ENCODE measurements at places on chromosomes 1 and 21.

- DNase-seq = no peak
Observed at GRCh38 chr1:95982711-95983110, 738.9 kb upstream of the PTBP2 start.

- DNase-seq = no peak
Observed at GRCh38 chr1:205374210-205375078, 17.7 kb upstream of the KLHDC8A start.

DNA sequence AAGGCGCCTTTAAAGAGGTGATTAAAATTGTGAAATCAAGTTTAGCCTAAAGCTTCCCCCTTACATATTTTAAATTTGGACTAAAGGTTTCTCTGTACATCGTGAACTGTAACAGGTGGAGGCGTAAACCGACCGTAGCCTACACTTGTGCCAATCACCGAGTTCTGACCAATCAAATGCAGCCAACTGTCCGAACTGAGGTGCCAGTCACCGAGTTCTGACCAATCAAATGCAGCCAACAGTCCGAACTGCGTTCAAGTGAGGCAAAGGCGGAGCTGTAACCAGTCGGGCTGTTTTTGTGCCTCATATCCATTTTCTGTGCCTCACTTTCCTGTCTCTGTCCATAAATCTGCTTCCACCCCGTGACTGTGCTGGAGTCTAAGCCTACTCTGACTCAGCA lies 7.4 kb downstream of the TFF1 start:
- no peak for DNase-seq

DNA sequence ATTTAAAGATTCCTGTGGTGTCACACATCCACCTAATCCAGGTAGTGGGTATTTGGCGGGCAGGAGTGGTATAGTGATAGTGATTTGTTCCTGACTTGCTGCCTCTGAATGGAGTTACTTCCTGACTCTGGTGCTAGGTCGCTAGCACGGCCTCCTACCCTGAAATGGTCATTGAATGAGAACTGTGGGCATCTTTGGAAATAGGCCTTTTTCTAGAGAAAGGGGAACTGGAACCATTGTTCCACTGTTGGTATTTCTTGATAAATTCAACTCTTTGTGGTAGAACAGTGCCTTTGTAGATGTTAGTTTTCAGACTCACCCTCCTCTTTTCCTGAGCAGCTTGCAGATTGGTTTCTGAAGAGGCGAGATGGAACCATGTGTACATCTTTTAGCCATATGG lies 1.5 kb downstream of the QSOX1 start:
- no peak for DNase-seq

DNA sequence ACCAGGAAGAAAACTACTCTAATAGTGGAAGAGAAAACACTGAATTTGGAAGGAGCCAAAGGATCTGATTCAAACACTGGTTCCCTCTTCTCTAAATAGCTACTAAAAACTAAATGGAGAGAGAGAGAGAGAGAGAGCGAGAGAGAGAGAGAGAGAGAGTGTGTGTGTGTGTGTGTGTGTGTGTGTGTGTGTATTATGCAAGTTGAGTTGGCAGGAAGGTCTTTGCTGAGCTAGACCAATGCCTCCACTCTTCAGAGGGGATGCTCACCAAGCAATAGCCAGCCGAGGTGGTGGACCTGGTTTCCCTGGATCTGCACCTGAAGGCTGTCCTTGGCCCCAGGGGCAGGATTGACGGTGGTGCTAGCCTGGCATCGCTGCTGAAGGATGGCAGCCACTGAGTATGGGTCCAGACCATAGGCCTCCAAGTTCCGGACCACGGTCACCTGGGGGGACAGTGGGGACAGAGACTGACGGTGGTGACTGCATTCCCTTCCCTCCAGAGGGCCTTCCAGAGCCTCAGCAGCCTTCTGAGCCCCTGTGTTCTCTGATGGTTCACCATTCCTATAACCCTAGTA lies 18.8 kb downstream of the EIF2D start:
- DNase-seq = no peak

GRCh38 chr1:198878566-198878965 lies 239.7 kb downstream of the PTPRC start:
- no peak for DNase-seq

DNA sequence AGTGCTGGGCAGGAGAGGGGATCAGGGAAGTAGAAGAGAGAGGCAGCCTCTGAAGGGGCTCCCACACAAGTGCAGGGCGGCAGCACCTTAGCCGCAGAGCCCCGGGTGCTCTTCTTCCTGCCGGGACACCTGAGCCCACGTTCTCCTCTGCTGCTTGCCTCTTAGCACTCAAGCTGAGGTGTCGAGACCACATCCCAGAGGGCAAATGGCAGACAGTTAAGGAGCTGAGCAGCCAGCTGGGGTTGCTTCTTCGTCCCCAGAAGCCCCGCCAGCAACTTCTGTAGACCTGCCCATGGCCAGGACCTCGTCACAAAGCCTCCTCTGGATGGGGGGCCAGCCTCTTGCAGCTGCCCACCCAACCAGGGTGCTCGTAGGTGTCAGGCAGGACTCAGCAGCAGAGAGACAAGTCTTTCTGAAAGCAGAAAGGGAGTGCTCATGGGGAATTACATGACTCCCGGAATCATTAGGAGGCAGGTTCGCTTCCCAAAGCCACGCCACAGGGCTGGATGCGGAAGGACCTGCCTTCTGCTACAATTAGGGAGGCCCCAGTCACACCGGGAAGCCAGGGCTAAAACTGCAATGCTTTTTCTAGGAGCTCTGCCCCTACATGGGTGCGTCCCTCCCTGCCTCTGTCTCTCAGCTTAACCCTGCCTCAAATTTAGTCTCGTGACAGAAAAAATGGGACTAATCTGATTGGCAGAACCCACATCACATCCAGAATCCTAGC lies 141.4 kb upstream of the RAB4A start:
- DNase-seq = no peak

- DNase-seq = no peak
Observed at GRCh38 chr21:39057121-39057520, 126.1 kb downstream of the PSMG1 start.

DNA sequence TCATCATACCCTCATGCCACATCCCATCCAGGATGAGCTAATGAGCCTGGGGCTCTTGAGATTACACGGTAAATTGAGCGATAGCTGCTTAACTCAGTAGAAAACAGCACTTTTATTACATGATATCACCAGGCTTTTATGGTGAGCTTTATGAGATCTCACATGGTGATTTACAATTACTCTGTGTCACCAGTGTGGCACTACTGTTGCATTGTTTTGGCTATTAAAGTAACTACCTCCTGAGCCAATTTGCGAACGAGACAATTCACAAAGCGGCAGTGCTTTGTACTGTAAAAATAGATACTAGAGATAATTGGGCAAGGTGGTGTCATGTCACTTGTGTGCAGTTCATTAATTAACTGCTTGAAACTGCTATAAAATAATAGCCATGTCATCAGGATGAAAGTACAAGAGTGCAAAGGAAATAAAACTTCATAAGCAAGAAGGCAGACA lies 767.7 kb upstream of the ADGRL2 start:
- DNase-seq = no peak

DNA sequence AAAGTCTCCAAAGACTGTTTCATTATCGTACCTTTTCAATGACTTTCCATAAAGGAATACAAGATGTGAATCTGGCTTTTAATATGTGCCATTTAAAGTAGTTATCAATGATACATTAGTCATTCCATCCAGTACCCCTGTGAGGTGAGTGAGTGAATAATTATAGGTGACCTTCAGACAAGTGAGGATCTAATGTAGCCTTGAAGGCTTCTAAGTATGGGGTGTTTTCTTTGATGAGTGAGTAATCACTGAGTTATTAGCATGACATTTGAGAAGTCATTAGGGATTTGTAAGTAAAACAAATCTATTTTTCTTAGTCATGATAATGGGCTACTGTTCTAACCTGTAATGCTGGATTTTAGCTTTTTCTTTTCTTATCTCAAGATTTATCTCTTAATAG lies 831.4 kb downstream of the ADGRL2 start:
- no peak for DNase-seq

GRCh38 chr1:53121319-53122172 lies 20.9 kb downstream of the SLC1A7 start:
- no peak for DNase-seq

DNA sequence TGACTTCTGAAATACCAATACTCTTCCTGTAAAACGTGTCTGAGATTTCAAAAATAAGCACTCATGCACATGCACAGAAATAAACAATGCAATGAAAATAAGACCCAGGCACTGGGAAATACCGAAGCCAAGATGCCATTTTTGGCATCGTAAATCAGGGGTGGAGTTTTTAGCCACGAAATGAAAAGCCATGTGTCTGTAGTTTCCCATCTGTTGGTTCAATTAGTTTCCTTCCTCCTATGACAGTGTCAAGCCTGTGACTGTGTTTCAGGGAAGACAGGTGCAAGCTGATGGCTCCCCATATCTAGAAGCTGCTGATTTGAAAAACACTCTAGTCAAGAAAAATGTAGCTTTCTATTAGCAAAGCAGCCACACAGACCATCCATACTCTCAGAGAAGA lies 480.4 kb upstream of the CAMK1G start:
- DNase-seq = no peak

DNA sequence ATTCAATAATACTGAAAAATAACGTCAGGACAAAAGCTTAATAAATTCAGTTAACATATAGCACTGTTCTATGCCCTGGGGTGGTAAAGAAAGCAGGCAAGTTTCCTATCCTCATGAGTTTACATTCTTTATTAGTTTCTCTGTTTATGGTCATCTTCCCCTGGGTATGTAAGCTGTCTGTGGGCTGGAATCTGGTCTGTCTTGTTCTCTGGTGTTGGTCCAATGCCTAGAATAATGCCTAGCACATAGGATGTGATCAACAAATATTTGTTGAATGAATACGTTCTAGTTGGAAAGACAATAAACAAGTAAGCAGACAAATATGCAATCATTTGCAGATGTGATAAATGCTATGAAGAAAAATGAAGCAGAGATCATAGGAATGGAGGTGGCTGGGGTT lies 7.2 kb upstream of the IGSF3 start:
- DNase-seq = no peak

DNA sequence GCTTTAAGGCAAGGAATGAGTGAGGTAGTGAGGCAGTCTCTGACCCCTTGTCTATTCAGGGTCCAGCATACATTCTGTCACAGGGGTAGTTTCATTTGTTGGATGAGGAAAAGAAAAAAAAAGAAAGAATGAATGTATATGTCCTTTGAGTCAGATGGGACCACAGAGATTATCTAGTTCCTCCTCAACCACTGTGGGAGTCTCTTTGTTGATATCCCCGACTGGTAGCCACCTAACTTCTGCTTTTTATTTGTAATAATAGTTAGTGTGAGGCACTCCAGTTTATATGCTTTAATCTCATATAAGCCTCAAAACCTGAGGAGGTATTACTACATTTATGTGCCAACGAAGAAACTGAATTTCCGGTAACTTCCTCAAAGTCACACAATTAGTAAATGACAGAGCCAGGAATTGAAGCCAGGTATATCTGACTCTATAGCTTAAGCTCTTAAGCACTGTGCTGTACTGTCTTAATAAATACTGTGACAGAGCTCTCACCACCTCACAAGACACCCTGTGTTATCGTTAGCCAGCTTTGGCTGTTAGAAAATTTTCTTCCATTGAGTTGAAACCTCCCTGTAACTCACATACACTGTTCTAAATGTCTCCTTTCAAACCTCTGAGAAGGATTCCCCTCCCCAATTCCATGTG lies 82.2 kb downstream of the MDM4 start:
- DNase-seq = no peak

DNA sequence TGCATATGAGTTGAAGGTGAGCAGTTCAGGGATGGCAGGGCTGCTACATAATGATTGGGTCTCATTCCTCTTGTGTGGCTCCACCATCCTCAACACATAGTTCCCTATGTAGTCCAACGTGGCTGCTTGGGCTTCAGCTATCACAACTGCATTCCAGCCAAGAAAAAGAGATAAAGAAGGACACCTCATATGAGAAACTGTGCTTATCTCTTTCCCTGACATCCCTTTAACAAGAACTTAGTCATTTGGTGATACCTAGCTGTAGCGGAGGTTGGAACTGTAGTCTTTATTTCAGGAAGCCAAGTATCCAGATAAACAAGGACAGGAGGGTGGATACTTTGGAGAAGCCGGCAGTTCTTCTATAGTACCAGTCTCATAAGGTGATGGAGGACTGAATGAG lies 42.7 kb upstream of the DNASE2B start:
- DNase-seq = no peak

DNA sequence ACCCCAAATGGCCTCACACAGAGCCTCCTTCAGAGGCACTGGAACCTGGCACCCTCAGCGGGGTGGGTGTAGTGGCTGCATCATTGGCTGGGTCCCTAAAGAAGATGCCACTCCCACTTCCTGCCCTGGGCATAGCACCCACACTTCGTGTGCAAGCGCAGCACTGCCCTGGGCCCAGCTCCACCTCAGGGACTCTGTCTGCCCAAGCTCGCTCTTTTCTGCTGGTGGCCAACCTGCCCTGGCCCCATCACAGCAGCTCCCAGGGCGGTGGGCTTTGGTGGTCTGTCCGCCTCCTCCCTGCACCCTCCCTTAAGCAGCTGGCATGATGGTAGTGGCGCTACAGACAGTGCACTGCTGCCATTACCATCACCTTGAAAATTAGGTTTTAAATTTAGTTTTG lies 829.3 kb upstream of the BRINP3 start:
- DNase-seq = no peak

- DNase-seq = no peak
Observed at GRCh38 chr1:33872275-33872674, 8.4 kb downstream of the HMGB4 start.

GRCh38 chr21:42157606-42158310 lies 61.2 kb upstream of the ABCG1 start:
- DNase-seq = no peak

- no peak for DNase-seq
Observed at GRCh38 chr1:17653276-17653675, 101.9 kb upstream of the ACTL8 start.

GRCh38 chr1:247102381-247102780 lies 1.8 kb downstream of the ZNF669 start:
- DNase-seq = no peak

DNA sequence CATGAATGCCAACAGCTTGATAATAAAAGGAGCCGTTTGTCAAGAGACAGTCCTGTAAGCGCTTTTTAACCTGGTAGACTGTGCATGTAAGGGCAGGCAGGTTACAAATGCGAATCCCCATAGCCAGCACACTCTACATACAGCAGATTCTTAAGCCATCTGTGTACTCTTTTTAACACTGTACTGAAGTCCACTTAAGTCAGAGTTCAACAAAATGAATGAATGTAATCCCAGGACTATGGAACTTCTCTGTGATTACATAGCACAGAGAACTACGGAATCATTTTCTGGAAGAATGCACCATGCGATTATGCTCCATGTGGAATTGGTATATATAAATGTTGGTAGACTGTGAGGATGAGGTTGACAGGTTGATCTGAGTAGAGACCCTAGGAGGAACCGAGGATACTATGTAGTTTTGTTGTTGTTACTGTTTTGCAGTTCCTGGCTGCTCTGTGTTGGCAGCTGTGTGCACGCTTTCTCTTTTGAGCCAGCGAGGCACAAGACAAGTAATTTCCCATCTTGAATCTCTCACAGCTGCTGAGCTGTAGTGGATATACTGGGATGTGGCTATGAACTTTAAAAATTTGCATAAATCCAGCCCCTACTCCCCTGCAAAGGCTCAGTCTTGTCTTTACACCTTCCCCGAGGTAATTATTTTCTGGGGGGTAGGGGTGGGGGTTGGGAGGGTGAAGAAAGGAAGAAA lies 21.9 kb downstream of the LRRC8D start:
- no peak for DNase-seq

GRCh38 chr1:150164779-150165178 lies 15.1 kb downstream of the PLEKHO1 start:
- DNase-seq = no peak

All from renal pelvis (tissue), 12 donors.